ENCODE measurements at places on chromosomes 7 and 10.

GRCh38 chr7:66238773-66239466 is 33.8 kb downstream of the TPST1 start:
- no peak for DNase-seq

GRCh38 chr10:30103595-30104320 is 44.4 kb upstream of the JCAD start:
- DNase-seq = no peak

- DNase-seq = no peak
Measured at GRCh38 chr10:127877699-127878098, 15.0 kb downstream of the CLRN3 start.

- DNase-seq = no peak
Measured at GRCh38 chr7:2445047-2445446, 31.2 kb downstream of the GRIFIN start.

DNA sequence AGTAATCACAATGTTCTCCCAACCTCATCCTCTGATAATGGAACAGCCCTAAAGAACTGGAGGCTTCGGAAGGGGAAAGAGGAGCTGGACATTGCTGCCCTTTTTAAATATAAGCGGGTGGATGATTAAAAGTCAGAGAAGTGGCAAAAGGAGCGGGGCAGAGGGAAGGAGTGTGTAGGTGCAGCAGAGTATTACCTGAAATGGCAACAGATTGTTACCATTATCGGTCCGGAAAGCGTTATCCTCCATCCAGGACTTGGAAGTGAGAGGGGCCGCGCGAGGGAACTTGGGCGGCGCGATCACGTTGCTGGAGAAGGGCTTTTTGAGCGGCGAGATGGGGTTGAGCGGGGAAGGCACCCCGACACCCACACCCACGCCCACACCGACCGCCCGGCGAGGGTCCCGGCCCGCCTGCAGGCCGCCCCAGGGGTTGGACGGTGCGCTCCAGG is 51.7 kb downstream of the CPEB3 start:
- DNase-seq = no peak

DNA sequence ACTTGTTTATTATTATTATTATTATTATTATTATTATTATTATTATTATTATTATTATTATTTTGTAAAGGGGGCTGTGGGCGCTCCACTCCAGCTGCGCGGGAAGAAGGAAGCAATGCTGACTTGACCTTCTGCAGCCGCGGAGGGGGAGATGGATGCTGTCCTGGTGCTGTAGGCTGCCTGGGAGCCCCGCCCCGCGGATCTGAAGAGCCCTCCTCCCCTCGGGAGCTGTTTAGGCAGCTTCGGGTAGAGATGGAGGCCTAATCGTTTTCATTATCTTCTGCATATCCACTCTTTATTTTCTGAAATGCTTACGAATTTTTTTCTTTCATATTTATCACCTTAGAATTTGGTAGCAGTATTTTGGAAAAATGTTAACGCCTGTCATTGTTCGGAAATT is 101.2 kb upstream of the KLF6 start:
- no peak for DNase-seq

DNA sequence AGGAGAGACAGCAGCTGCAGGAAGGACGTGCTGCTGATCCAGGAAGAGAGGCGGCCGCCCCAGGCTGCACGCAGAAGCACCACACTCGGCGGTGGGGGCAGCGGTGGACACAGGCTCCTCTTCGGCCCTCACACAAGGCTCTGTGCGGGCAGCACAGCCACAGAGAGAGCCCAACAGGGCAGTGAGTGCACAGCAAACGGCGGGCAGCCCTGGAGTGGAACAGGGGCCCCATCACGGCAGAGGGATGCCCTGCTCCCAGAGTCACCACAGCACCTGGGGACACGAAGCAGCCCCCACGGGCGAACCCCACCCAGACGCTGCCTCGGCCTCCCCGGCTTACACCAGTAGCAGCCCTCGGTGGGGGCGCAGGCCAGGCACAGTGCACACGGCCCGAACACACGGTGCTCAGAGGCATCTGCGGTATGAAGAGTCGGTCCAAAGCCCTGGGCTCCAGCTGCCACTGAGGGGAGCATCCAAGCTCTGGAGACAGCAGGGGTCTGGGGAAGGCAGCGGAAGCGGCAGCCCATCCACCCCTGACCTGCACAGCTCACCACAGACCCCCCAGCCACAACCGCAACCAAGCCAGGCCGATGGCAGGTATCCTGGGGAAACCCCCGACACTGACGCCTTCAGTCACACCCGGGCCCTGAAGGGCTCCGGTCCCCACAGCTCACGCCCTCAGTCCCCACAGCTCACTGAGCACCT is 16.8 kb downstream of the NUDT1 start:
- DNase-seq = no peak

GRCh38 chr7:113015034-113015645 is 71.5 kb downstream of the GPR85 start:
- no peak for DNase-seq

DNA sequence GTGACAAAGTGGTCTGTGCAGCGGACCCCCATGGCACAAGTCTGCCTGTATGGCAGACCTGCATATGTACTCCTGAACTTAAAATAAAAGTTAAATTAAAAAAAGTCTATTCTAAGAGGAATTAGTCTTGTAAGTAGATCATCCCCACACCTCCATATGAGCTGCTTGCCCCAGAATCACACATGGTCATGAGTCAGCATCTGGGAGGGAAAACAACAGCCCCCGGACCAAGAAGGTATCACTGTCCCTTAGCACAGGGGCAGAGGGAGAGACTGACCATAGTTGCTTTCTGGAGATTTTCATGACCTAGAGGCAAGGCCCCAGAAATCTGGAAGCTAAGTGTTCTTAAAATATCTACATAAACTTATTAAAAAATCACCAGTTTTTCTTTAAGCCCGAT is 86.6 kb upstream of the PDK4 start:
- DNase-seq = no peak

GRCh38 chr10:106999118-106999707 is 165.3 kb downstream of the SORCS1 start:
- DNase-seq = no peak

- DNase-seq = no peak
Measured at GRCh38 chr10:58293989-58294388, 25.0 kb downstream of the CISD1 start.

DNA sequence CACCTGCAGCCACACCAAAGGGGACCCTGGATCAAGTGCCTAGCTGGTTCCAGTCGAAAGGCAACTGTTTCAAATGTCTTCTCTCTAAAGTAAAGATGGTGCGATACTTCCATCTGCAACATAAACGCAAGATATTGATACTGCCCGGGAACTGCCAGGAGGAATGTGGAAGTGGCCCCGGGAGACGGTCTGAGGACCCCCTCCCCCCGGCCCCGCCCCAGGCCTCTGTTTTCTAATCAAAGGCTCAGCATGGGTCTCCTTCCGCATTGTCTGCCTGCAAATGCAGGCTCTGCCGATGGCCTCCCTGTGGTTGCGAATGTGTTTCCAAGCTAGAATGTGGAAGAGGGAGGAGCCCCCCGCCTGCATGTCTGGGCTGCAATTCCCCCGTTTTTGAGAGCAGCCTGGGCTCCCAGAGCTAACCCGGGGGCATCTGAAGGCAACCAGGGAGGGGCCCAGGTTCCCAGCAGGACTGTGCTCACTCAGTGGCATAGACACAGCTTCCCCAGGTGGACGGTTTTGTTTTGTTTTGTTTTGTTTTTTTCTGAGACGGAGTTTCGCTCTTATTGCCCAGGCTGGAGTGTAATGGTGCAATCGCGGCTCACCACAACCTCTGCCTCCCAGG is 223.9 kb upstream of the PPP2R2D start:
- no peak for DNase-seq

GRCh38 chr10:5860066-5860465 is 29.6 kb downstream of the ANKRD16 start:
- no peak for DNase-seq

DNA sequence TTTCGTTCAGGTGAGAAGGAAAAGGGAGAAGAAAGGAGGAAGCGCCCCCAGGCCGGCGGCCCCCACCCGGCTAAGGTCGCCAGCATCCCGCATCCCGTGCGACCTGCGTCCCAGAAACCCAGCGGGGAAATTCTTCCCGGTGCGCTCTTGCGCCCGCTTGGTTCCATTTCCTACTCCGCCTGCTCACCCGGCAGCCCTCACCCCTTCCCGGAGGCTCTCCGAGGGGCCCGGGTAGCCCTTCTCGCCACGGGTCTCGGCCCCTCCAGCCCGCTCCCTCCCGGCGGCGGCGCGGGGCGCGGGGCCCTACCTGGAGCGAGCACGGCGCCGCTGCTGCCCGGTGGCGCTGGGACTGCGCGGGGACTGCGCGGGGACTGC is at the start of gene PRKCQ:
PRKCQ (minus strand) TSS at position 373 of the 375 bp plus-strand sequence. CDS start 65,141 bp downstream, outside the sequence.
- no peak for DNase-seq

DNA sequence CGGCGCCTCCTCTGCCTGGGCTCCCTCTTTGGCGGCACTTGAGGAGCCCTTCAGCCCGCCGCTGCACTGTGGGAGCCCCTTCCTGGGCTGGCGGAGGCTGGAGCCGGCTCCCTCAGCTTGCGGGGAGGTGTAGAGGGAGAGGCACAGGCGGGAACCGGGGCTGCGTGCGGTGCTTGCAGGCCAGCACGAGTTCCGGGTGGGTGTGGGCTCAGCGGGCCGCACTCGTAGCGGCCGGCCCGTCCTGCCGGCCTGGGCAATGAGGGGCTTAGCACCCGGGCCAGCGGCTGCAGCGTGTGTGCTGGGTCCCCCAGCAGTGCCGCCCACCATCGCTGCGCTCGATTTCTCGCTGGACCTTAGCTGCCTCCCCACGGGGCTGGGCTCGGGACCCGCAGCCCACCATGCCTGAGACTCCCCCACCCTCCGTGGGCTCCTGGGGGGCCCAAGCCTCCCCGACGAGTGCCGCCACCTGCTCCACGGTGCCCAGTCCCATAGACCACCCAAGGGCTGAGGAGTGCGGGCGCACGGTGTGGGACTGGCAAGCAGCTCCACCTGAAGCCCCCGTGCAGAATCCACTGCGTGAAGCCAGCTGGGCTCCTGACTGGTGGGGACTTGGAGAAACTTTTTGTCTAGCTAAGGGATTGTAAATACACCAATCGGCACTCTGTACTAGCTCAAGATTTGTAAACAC is 73.8 kb upstream of the KMT2E start:
- DNase-seq = no peak

- DNase-seq = no peak
Measured at GRCh38 chr7:122423591-122423990, 119.0 kb upstream of the FEZF1 start.

DNA sequence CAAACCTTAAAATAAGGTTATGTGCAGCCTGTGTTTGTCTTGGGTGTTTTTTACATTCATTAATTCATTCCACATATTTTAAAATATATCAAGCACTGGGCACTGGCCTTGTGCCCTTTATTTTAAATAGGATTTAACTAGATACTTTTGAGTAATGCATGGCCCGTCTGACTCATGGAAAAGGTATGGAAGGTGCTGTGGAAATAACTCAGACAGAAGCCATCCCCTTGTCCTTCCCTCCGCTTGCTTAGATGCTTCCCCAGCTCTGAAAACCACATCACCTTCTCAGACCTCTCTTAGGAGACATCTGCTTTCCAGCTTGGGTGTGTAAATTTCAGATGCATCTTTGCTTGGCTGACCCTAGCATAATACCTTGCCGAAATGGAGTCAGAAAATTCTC is 30.5 kb downstream of the SLC18A2 start:
- DNase-seq = no peak

- DNase-seq = no peak
Measured at GRCh38 chr7:103010211-103010610, 64.4 kb downstream of the FBXL13 start.

DNA sequence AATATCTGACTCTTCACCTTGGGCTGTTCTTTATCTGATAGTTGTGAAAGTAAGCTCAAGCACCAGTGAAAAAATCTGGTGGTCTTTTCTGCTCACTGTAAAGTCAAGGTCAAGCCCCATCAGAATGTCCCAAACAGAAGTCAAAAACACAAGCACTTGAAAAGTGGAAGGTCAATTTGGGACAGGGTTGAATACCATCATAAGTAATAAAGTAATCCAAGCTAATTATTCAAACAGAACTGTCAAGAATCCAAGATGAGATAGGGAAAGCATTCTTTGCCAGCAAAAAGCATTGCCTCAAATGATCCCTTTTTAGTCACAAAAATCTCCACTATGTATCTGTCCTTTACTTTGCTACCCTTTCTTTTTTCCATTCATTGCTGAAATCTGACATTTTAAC is 430.1 kb upstream of the NPVF start:
- no peak for DNase-seq

GRCh38 chr10:51436805-51437204 is 262.6 kb downstream of the CSTF2T start:
- DNase-seq = no peak

DNA sequence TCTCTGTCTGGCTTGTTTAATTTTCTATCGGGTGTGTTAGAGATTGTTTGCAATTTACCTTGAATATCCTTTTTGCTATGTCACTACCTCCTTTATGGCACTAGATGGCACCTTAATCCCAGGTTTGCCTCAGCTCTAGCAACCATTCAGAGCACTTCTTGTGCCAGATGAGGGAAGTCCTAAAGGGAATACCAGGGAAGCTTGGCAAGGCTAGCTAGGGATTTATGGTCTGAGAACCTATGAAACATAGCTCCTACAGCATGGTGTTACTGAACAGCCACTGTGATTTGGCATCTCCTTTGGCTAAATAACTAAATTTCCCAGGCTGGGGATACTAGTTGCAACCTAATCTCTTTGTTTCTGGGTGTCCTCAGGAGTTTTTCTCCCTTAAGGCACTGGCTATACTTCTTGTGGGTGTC is 69.0 kb upstream of the VOPP1 start:
- peak; percentile 50 for DNase-seq

- no peak for DNase-seq
Measured at GRCh38 chr7:21305455-21306235, 122.2 kb upstream of the SP4 start.

DNA sequence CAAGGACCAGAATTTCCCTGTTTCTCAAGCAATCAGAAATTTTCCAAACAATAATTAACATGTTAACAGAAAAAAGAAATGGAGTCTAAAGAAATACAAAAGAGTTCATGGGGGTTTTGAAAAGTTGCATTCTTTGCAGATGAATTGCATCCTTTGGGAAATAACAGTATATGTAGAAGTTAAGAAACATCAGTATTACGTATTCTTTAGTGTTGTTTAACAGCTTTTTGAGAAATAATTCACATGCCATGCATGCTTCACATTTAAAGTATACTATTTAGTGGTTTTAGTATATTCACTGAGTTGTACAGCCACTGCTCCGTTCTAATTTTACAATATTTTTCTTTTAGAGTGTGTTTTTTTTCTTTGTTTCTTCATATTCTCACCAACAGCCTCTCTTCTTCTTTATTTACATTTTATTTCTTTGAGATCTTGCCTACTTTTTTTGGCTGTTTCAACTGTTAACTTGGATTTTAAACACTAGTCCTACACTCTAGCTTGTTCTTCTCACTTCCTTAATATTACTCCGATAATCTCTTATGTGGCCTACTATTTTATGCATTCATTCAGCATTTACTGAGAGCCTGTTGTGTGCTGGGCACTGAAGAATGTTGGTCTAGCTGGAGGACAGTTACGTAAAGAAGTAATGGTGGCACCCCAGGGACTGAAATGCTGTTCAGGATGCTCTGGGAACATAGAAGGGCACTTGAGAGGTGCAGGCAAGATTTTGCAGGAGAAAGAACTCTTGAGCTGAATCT is 330.1 kb downstream of the EXOC4 start:
- DNase-seq = peak; percentile 77
